Stimulated activated CD4-positive, alpha-beta T cell treated with anti-CD3 and anti-CD28 coated beads, Interleukin-15, amount 100 ng/mL, for 48 hours (primary cell): ENCODE measurements at places on chromosomes 3 and 15.
A peak's percentile ranks its signal among the peaks of the same experiment; 100 is the strongest.

DNA sequence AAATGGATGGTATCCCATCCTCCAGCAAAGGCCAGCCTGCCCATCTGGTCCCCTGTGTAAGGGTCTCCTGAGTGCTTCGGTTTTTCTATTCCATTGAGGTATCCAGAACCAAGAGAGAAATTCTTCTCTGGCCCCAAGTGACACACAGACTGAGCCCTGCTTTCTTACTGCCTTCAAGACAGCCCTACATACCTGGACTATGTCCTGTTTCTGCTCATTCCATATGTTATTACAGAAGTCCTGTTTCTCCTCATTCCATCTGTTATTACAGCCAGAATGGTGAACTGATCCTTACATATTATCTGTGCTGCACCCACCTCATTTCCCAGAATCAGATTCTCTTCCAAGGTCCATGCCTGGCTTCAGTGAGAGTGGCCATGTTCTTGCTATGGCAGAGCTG is 115.2 kb downstream of the DCLK3 start:
- no peak for DNase-seq

GRCh38 chr3:134212967-134213665 is 37.5 kb downstream of the RYK start:
- peak; percentile 72 for DNase-seq

GRCh38 chr3:125054449-125055329 is 1.1 kb downstream of the HEG1 start:
- DNase-seq, result no peak

DNA sequence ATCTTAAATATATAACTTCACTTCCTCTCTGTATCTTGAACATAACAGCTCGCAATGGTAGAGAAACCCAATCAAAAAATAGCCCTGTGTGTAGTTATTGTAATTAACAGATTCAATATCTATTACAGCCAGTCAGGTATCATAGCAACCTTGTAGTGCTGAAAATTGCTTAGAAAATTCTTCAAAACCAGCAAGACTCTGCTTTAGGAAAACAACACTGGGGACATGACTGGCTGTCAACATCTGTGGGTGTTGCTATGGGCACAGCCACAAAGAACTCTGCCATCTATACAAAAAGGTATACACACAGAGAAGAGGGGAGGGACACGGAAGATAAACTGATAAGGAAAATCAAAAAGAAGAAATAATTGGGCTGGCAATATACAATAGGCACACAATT is 101.2 kb downstream of the WDR72 start:
- no peak for DNase-seq

- DNase-seq, result no peak
Measured at GRCh38 chr15:41949401-41950126, 22.8 kb downstream of the EHD4 start.

GRCh38 chr3:127714125-127714571 is 41.4 kb downstream of the ABTB1 start:
- DNase-seq, result no peak

- DNase-seq, result no peak
Measured at GRCh38 chr3:175215833-175216232, 356.7 kb downstream of the NAALADL2 start.

DNA sequence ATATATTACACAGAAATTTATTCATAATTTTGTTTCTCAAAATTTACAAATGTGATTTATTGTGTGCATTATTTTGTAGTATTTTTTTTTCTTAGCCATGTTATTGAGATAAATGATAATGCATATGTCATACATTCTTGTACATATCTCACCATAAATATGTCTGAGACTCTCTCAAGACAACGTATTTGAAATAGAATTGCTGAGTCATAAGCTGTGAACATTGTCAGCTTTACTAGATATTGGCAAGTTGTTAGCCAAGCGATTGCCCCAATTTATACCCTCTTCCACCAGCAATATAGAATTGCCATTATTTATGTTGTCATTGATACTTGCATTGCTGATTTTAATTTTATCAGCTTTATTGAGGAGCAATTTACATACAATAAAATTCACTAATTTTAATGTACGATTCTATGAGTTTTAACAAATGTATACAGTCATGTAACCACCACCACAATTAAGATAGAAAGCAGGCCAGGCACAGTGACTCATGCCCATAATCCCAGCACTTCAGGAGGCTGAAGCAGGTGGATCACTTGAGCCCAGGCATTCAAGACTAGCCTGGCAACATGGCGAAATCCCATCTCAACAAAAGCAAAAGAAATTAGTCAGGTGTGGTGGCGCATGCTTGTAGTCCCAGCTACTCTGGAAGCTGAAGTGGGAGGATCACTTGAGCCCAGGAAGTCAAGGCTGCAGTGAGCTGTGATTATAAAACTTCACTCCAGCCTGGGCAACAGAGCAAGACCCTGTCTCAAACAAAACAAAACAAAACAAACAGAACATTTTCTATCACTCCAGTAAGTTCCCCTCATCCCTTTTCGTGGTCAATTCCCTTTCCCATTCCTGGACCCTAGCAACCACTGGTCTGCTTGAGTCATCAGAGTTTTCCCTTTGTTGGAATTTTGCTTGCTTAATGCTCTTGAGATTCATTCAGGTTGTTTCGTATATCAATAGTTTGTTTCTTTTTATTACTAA is 373.1 kb downstream of the MFSD1 start:
- no peak for DNase-seq

DNA sequence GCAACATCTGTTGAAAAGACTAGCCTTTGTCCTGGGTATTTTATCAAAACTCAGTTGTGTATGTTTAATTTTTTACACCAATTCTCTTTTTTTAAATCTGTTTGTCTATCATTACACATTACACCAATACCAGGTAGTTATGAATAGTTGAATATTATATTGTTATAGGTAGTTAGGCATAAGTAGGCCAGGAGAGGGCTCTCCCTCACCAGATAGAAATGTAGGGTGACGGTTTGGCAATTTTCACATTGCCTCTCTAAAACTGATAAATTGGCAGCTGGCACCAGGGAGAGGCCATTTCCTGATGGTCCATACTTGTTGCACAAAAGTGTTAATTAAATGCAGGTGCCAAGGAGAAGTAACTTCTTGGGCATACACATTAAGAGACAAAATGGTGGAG is 483.1 kb upstream of the EPHA6 start:
- DNase-seq, result no peak

GRCh38 chr15:23565395-23566070 is at the start of gene MKRN3:
Gene MKRN3, plus strand, starts transcription at chr15:23565674. Its CDS starts 109 bp downstream, at chr15:23565783.
- DNase-seq, result peak; percentile 7

- no peak for DNase-seq
Measured at GRCh38 chr15:63942486-63943365, 103.6 kb downstream of the DAPK2 start.

- peak; percentile 41 for DNase-seq
Measured at GRCh38 chr3:177201700-177202397, 4.6 kb upstream of the TBL1XR1 start.

DNA sequence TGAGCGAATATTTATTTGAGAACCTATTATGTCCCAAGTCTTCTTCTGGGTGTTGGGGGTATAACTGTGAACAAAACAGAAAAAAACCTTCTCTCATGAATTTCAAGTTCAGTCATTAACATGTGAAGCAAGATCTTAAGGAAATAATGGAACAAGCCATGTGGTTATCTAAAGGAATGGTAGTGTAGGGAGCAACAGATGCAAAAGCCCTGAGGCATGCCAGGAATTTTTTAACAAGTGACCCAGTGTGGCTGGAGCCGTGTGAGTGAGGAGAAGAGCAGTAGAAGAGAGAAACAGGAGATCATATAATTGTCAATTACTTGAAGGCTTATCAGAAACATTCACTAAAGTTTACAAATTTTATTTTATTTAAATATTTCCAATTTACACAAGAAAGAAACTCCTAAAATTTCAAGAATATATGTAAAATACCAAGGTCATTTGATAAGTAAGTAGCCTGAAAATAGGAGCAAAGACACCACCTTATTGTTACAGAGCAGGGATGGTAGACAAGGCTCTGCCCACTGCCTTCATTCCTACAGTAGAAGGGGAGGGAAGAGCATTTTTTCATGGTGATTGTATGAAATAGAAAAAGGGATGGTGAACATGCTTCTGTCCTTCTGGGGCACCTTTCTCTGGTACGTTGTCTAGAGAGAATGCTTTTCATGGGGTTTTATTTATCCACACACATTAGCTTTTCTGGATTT is 345.1 kb downstream of the PLOD2 start:
- no peak for DNase-seq

DNA sequence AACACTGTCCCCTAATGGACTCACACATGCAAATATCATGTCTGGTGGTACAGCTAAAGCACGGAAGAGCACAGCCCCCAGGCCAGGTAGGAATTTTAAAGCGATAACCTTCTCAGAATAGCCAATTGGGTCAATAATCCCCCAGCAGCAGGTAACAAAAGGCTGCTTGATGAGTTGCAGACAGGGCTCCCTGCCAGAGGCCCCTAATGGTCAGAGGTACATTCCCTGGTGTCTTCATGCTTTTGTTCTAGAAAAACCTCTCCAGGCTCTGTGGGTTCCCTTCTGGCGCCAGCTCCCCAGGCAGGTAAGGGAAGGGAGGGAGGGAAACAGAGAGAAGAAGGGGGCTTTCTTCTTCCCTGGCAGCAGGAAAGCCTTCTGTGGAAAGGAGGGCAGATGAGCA is 43.4 kb upstream of the PRTG start:
- DNase-seq, result no peak

GRCh38 chr15:65981837-65982626 is 112.7 kb downstream of the RAB11A start:
- peak; percentile 43 for DNase-seq

GRCh38 chr3:191357909-191358308 is 27.6 kb upstream of the UTS2B start:
- no peak for DNase-seq

DNA sequence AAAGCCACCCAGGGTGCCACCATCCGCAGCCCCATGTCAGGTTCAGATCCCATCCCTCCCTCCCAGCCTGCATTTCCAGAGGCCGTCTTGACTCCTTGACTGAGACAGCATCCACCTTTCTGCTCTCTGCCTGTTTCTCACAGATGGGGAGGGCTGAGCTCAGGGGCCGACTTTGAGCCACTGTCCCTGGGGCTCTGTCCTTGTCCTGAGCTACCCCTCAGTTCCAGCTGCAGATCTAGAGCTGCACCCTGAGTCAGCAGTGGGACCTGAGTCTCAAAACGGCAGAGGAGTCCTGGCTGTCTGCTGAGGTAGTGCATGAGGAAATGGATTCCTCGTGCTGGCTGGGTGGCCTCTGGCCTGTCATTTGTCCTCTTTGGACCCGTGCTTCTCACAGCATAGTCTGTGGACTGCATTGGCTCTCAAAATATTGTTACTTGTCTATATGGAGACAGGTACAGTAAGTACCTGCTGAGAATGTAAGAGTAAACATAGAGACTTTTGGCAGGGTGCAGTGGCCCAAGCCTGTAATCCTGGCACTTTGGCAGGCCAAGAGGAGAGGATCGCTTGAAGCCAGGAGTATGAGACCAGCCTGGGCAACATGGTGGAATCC is 22.3 kb downstream of the RPLP1 start:
- DNase-seq, result no peak

- DNase-seq, result no peak
Measured at GRCh38 chr15:72758182-72758581, 25.4 kb downstream of the ADPGK start.

DNA sequence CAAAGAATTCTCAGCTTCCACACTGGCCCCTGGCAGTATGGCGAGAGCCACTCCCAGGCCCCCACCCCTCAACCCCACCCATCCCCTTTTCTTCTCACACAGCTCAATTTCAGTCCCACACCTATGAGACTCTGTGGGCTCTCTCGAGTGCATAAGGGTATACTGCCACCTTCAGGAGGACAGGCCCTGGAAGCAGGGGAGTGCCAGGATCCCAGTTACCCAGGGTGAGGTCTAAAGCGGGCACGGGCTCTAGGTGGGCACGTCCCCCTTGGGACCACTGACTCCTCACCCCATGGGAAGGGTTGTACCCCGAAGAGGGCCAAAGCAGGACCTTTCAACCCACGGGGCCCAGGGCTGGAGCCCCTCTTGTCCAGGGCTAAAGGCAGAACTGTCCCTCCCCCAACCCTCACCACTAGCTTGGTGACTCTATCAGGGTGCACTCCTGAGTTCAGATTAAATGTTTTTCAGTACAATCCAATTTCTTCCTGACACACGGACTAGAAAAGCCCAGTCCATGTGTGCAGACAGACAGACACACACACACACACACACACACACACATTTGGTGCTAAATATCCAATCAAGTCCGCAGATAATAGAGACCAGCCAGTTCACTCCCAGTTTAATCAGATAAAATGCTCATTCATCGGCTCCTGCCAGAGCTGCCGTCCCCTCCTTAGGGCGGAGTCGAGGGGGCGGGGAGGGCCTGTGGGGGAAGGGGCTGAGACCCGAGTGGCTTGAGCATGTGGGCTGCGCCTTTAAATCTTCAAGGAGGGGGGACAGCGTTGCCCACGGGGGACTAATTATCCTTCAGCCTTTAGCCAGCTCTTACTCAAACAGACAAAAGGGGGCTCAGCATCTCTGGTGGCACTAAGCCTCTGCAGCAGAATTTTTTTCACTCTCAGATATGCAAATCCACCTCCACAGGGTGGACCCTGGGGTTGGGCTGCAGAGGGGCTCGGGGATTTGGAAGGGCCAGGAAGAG is 59.3 kb downstream of the CYP11A1 start:
- DNase-seq, result no peak

- DNase-seq, result peak; percentile 58
Measured at GRCh38 chr3:10198761-10199649, 34.3 kb downstream of the IRAK2 start.

GRCh38 chr3:180646187-180646790 is 33.0 kb downstream of the CCDC39 start:
- no peak for DNase-seq

DNA sequence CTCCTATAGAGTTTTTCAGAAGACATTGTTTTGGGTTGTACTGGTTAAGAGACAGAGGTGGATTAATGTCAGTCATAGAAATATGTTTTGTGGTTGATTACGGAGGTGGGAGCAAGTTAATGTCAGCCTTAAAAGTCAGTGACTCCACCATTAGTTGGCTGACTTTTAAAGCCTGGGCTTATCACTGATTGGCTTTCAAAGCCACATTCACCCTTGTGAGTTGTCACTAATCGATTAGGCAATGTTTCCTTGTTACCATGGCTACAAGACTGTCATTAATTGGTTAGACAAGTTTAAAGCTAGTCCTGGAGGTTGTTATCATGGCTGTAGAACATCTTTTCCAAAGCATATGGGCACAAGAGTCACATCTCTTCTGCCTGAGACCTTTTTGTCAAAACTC is 73.0 kb downstream of the NEO1 start:
- no peak for DNase-seq

GRCh38 chr3:4507024-4507596 is 14.0 kb downstream of the ITPR1 start:
- no peak for DNase-seq

- no peak for DNase-seq
Measured at GRCh38 chr15:78130466-78131294, 565 bp downstream of the CIB2 start.
